ENCODE measurements at places on chromosomes 12 and 14.

DNA sequence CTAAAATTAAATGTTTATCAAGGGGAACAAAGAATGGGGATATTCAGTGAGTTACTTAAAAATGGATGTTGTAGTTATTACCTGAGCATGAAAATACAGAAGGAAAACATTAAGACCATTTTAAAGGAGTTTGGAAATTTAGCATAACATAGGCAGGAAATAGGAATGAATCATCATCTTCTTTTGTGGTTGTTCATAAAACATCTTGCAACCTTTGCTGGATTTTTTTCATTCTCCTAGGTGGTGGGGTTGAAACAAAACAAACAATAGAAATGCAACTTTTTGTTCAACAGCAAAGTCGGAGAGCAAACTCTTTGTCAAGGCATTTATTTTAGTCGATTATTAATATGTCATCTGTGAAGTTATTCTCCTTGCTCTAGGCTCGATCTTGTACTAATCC lies 275.1 kb downstream of the IPO8 start:
- DNase-seq, result no peak

DNA sequence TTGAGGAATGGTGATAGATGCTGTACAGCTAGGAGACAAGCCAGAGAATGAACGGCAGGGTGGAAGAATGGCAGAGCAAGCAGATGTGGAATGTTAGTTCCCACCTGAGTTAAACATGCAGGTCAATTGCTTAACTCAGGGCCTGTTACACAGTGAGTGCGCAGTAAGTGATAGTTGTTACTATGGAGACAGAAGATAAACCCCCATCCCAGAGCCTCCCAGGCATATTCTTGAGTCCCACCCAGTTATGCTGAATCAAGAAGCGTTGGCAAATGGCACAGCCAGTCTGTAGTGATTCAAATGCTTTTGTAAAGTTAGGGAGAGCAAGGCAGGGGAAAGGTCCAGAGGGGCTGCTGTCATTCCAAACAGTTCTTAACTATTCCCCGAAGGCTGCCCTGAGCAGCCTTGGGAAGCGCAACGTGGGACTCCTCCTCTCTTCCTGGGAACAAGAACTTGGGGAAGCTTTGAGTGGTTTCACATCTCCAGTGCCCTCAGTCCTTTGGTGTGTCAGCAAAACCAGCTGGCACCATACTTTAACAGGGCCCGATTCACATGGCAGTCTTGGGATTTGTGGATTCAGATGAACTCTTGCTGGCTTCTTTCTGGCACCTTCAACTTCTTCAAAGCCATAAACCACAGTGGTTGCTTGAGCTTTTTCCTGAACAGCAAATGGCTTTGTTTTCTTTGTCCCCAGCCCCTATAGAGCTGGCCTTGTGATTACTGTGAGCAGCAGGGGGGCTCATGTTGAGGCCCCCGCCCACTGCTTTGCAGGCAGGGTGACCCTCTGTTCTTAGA lies 66.4 kb downstream of the PPM1A start:
- no peak for DNase-seq

DNA sequence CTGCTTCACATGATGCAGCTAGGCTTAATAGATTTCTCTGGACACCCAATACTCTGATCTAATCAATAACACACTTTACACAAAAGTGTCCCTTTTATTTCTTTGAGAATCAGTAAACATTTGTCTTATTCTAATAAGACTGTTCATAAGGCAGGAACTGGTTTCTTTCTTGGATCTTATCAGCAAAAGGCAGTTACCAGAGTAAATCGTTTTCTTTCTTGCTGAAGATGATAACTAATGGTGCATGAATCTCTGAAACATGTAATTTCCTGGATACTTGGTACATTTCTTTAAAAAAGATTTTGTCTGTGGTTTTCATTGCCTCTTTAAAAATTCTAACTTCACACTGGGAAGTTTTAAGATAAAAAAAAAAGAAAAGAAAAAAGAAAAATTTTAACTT lies 39.6 kb downstream of the WIF1 start:
- no peak for DNase-seq

- no peak for DNase-seq
Measured at GRCh38 chr14:104700747-104701217, 11.4 kb downstream of the INF2 start.

DNA sequence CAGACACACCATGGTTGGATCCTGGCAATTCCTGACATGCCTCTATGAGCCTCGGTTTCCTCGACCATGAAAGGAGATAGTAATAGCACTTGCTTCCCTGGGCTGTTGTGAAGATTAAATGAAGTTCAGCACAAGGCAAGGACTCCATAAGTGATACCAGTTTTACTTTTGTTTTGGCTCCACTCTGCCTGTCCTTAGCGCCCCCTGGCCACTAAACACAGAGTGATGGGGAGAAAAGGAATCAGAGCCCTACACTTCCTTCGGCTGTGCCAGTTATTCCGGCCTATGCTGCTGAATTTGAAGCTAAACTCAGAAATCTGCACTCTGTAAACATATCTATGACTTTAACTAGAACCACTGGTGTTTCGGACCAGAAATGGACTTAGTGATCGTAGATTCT lies 173.8 kb downstream of the C12orf75 start:
- DNase-seq, result no peak

DNA sequence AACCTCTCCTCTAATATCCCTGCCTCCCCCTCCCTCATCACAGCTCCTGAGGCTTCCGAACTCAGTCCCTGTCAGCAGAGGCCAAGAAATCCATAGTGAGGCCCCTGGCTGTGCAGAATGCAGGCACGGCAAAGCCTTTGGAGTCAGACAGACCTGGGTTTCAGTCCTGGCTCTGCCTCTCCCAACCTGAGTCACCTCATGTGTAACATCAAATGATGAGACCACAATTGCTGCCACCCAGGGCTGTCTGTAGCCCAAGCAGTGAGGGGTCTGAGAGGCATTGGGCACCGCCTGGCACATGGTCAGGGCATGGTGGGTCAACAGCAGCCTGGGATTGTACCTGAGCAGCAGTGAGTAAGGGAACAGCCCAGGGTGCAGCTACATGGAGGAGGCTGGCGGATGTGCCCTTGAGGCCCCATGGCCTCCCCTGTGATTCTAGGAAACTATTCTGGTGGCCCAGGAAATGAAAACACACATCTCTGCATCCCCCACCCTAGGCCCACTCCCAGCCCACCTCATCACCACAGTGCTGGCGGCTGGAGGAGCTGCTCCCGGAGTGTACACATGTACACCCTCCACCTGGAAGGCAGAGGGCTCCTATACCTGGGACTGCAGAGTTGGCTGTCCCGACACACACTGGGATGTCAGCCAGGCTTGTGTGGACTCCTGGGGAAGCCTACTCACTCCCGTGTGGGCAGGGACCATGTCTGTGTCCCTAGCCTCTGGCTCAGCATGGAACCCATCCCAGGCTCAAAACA lies 7.7 kb downstream of the ANKRD33 start:
- no peak for DNase-seq

DNA sequence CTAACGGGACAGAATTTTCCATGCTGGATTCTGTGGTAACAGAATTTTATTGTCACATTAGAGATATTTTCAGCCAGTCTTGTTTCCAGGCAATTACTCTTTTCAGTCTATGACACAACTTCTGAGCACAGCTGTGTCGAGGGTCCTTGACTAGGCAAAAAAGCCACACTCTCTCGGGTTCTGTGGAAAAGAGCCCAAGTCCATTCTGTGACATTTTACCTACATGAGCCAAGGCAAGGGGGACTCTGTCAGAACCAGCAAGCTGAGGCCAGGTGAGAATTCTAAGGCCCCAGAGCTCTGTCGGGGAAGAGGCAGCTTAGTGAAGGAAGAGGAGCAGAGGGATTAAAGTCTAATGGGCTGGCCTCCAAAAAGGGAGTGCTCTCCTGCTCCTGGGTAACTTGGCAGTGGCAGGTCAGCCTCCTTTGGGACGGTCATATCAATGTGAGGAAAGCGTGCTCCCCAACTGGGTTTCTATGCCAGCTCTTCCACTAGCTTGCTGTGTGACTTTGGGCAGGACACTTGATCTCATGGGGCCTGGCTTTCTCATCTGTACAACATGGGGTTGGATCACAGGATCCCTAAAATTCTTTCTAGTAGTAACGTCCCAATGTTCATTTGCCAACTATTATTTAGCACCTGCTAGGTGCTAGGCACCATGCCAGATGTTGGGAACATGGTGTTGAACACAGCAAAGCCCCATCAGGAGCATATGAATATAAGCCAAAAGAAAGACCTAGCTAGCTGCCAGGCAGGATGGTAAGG lies 16.0 kb upstream of the RIC8B start:
- DNase-seq, result no peak

DNA sequence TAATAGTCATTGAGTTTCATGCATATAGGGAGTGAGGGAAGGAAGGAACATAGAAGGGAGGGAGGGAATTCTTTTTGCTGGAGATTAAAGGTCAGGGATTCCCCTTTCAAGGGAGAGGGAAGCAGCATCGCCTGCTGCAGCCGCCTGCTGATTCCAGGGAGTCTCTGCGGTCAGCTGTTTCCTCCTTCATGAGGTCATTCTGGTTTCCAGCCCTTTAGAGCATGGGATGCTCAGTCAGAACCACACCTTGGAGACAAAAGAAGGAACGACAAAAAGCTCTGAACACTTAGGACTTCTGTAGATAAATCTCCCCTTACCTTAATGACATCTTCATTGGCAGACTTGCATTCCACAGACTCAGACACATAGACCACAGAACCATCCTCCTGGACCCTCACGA lies 923.0 kb upstream of the TMEM132C start:
- DNase-seq, result no peak

- peak; percentile 20 for DNase-seq
Measured at GRCh38 chr12:108734200-108734906, 3.0 kb upstream of the CORO1C start.

- DNase-seq, result peak; percentile 11
Measured at GRCh38 chr12:62785941-62786559, 148.9 kb downstream of the PPM1H start.

- DNase-seq, result no peak
Measured at GRCh38 chr14:71566276-71566675, 366.0 kb upstream of the RGS6 start.

DNA sequence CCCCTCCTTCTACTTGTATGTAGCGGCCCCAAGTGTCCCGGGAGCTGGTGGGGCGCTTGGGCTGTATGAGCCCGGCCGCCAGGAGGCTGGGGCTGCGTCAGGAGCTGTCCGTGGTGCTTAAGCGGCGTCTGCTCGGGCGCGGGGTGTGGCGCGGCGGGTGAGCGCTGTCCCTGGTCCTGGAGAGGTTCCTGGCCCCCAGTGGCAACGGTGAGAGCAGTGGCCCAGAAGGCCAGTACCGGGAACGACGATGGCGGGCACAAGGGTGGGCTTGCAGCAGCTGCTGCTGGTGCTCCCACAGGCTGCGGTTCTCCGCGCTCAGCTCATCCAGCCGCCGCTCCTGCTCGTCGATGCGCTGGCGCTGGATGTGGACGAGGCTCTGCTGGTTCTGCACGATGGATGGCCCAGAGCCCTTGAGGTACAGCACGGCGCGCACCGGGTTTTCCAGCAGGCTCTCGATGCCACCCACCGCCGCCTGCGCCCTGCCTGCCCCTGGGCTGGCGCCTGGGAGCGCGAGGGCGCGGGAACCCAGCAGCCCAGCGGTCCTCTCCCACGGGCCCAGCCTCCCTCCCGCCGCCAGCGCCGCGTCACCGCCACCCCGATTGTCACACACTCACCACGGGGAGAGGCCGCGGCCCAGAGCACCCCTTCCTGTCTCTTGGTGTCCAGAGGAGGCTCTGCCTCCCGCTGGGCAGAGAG lies 41.9 kb upstream of the FKBP4 start:
- peak; percentile 87 for DNase-seq

DNA sequence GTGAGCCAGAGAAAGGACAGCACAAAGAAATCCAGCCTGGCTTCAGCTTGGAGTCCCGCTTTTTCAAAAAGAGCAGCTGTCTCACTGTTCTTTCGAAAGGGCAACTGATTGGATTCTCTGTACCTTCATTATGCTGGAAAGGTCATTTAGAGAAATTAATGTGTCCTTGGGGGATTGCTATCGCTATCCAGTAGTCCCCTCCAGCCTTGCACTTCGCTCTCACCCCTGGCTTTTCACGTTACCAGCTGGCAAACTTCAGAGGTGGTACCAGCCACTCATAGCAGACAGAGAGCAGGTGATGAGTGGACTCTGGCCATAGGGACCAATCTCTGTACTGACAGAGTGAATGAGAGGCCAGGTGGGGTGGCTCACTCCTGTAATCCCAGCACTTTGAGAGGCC lies 11.8 kb upstream of the NUAK1 start:
- no peak for DNase-seq

DNA sequence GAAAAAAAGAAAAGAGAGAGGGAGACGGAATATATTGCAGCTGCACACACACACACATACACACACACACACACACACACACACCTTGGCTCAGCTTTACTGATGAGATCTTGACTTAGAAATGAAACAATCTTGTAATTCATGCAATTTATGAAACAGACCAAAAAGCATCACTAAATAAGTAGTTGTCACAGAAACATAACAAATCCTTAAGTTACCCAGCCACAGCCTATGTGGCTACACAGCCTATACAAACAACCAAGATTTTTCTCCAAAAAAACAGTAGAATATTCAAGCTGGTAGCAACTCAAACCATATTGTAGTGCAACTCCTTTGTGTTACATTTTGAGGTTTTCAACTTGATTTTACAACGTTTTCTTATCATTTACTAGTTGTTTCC lies 37.9 kb upstream of the GNG2 start:
- DNase-seq, result no peak

DNA sequence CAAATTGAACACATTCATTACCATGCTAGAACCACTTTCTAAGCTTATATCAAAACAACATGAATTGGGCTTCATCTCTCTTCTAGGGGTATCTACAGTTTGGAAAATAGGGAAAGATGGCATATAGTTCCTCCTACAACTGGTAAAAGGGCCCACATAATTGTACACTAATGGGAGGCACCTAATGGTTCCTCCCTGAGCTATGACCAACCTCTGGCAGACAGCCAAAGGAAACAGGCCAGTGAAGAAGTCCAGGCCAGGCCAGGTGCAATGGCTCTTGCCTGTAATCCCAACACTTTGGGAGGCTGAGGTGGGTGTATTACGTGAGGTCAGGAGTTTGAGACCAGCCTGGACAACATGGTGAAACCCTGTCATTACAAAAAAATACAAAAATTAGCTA lies 23.2 kb upstream of the APOF start:
- DNase-seq, result no peak

GRCh38 chr14:65206078-65206447 lies 103.7 kb upstream of the MAX start:
- no peak for DNase-seq

GRCh38 chr12:14664434-14665023 lies 31.9 kb downstream of the GUCY2C start:
- no peak for DNase-seq

GRCh38 chr12:4824380-4824779 lies 85.3 kb upstream of the KCNA1 start:
- DNase-seq, result no peak

DNA sequence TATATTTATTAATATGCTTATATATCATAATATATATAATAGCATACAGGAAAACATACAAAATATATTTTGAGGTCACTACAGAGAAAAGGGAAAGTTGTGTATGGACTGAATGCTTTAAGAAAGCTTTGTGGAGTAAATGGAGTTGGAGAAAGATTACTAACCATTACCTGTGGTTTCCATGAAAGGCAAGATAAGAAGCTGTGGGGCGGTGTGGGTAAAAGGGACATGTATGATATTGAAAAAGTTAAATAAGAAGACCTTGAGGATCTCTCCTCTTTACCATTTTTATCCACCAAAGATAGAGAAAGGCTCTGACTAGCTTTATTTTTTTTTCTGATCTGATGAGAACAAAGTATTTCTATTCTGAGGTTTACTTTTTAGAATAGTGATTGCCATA lies 404.4 kb downstream of the TRHDE start:
- DNase-seq, result no peak

Measured in stimulated activated naive CD8-positive, alpha-beta T cell treated with anti-CD3 and anti-CD28 coated beads, Interleukin-15, Interleukin-2, amounts not matched to agents 100 U/mL and 50 U/mL, for 24 hours (primary cell).